ENCODE measurements at places on chromosomes 12 and 14.
A peak's percentile ranks its signal among the peaks of the same experiment; 100 is the strongest.

- peak; percentile 75 for DNase-seq
Measured at GRCh38 chr14:51554953-51555352, 96.8 kb upstream of the FRMD6 start.

- no peak for DNase-seq
Measured at GRCh38 chr14:76446921-76447320, 71.0 kb downstream of the ESRRB start.

GRCh38 chr12:57815177-57816000 is 3.1 kb downstream of the AVIL start:
- DNase-seq, result no peak

- peak; percentile 78 for DNase-seq
Measured at GRCh38 chr14:24365600-24366412, 2.2 kb upstream of the NFATC4 start.

DNA sequence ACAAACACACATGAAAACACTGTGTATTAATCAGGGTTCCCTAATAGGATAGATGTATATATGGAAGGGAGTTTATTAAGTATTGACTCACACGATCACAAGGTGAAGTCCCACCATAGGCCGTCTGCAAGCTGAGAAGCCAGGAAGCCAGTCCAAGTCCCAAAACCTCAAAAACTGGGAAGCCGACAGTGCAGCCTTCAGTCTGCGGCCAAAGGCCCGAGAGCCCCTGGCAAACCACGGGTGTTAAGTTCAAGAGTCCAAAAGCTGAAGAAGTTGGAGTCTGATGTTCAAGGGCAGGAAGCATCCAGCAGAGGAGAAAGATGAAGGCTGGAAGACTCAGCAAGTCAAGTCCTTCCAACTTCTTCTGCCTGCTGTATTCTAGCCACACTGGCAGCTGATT is 1085.0 kb upstream of the TMEM132C start:
- no peak for DNase-seq

DNA sequence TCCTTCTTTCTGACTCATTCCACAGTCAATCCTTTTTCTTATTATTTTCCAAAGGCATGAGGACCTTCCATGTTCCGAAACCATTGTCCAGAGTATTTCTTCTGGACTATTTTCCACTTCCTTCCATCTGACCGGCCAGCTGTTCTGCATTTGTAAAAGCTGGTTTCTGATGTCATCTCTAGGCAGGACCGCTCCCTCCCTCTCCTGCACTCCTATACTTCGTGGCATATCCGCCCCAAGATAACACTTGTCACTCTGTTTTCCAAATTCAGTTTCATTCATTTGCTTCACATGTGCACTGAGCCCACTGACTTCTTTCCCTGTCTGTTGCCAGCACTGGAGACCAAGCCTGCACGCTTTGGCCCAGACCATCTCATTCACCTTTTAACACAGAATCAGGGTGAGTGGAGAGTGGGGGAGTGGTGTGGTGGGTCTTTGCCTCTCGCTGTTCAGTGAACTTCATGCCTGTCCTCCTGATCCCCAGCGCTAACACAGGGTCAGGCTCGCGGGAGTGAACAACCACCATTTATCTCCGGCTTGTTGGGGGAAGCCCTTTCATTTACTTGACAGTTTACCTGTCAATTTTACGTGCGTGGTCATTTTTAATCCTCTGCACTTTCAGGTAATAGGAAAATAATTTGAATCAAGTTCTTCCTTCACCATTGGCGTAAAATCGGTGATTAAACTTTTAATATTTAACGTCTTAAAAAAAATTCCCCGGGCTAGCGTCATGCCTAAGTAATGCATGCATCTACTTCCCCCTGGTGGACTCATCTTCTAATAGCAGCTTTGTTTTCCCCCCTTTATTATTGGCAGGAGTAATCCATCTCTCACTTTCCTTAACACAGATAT is 52.5 kb downstream of the C12orf75 start:
- DNase-seq, result peak; percentile 59

DNA sequence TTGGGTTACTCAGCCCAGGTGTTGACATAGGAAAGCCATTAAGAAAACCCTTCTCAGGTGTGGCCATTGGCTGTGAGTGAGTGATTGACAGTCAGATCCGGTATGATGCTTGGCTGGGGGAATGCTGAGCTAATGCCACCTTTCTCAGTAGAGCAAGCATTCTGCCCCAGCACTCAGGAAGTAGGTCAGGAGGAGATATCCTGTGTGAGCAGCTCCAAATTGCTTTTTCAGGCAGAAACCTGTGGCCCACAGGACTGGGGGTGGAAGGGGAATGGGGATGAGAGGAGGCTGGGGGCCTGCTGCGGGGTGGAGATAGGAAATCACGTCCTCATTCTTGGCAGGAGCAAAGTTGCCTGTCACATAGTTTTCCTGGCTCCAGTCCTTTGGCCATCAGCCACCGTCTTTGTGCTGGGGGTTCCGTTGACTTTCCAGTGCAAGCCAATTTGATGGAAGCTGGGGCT is 55.7 kb downstream of the NINJ2 start:
- peak; percentile 9 for DNase-seq

DNA sequence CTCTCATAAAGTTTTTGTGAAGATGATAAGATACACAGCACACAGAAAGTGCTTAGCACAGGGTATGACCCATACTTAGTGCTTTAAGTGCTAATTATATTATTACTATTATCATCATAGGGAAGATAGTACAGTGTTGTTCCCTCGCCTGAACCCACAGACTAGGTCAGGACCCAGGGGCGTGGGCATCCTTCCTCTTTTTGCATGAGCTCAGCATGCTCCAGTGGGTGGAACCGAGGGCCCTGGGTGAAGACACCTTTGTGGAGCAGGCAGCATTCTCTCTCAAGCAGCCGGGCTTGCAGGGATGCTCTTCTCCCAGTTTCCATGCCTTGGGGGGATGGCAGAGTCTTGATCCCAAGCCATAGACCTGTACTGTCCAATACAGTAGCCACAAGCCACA is 34.8 kb downstream of the CRACR2A start:
- DNase-seq, result no peak

DNA sequence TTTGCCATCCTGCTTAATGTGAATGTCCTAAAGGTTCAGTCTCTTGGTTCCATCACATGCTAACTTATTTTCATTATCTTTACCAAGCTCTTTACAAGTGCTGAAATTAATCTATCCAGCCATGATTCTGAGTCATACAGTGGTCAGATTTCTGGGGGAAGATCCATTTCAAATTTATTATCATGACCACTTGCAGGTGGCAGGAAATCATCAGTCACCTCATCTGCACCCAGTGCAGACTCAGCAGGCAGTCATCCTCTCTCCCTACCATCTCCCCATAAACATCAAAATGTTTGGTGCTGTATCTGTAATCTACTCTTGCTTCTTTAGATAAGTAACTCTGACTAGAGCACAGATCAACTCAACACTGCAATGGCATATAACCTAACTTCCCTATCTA is 23.5 kb downstream of the ATG14 start:
- DNase-seq, result peak; percentile 89

GRCh38 chr14:93943052-93943451 is 15.9 kb downstream of the FAM181A start:
- DNase-seq, result peak; percentile 78

DNA sequence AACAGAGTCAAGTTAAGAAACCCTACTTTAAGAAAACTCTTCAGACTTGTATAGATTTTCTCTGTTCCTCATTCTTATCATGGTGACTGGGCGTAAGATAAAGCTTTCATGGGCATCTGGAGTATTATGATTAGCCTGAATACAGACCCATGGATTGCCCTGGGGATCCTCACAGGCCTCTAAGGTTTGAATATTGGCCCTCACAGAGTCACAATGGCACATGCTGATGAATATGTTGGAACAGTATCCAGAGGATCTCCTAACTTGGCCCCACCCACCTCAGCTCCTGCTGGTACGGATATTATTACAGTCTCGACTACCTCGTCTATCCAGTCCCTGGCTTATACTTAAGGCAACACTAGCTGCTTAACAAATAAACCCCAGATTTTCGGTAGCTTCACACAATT is 8.1 kb downstream of the OSBPL8 start:
- no peak for DNase-seq

- no peak for DNase-seq
Measured at GRCh38 chr12:121288986-121289385, 7.5 kb downstream of the CAMKK2 start.

DNA sequence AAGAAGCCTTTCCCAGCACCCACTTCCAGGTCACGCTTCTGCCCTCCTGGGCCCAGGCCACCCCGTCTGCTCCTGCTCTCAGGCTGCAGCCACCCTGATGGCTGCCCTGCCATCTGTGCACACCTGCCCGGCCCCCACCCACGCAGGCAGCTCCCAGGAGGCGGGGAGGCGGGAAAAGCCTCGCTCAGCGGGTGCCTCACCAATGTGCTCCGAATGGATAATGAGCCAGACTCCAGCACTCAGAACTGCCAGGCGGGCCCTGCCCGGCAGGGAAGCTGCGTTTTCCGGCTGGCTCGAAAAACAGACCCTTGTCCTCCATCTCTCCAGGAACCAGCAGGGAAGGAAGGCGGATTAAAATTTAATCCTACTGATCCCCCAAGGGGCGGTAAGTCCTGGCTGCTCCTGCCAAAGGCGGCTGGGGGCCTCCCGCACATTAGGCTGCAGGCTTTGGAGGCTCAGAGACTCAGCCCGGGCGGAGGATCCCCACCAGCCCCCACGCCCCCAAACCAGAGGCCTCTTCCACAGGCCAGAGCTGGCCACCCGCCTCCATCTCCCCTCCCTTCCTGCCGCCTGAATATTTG is 104.0 kb downstream of the NCOR2 start:
- no peak for DNase-seq

GRCh38 chr12:43550831-43551271 is 1.2 kb downstream of the ADAMTS20 start:
- DNase-seq, result no peak

DNA sequence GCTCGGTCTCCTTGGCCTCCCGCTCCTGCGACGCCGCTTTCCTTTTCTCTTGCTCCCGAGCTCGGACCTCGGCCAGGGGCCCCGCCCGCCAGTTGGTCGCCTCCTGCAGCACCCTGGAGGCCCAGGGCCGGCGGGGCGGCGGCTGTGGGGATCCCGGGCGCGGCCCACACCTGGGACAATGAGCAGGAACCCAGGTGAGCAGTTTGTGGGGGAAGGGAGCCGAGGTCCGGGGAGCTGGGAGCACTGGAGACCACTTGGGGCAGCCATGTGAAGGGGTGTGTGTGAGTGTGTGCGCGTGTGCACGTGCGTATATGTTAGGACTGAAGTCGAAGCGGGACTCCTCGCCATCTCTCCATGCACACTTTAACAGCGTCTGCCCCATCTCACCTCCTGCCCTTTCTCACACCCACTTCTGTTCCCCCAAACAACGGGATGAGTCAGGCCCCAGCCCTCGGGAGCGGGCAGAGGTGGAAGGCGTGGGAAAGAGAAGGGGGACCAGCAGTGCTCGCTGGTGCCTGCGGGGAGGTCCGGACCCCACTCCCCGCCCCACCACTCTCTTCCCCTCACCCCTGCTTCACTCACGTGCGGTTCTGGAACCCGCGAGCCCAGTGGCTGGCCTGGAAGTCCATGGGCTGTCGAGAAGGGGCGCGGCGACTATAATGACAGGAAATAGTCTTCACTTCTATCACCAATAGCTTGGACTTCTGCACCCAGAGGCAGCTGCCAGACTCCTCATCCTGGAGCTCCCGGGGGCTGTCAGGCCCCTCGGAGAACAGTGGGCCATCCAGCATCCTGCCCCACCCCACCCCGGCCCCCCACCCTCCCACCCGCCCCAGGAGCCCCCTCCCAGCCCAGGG is 450 bp downstream of the DDN start:
- DNase-seq, result peak; percentile 40

- peak; percentile 85 for DNase-seq
Measured at GRCh38 chr12:95601091-95601961, 50.0 kb upstream of the USP44 start.

- DNase-seq, result no peak
Measured at GRCh38 chr12:53058674-53059433, 9.0 kb downstream of the TNS2 start.

GRCh38 chr14:54010981-54011380 is 54.4 kb upstream of the BMP4 start:
- DNase-seq, result peak; percentile 51

DNA sequence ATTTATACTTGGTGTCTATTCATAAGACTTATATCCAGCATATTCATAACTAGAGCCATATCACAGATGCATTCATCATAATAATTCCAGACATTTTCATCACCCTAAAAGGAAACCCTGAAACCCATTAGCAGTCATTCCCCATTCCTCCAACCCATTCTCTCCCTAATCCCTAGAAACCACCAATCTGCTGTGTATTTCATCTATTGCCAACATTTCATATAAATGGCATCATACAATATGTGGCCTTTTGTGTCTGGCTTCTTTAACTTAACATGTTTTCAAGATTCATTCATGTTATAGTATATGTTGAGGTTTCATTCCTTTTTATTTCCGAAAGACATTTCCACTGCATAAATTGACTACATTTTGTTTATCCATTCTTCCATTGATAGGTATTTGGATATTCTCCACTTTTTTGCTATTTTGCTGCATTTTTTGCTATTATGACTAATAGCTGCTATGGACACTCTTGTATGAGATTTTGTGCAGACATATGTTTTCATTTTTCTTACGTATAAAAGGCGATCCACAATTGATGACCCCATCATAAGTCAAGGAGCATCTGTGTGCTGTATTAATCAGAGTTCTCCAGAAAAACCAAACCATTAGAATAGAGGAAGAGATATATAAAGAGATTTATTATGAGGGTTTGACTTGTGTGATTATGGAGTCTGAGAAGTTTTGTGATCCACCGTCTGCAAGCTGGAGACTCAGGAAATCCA is 5.1 kb upstream of the OAS2 start:
- DNase-seq, result no peak

DNA sequence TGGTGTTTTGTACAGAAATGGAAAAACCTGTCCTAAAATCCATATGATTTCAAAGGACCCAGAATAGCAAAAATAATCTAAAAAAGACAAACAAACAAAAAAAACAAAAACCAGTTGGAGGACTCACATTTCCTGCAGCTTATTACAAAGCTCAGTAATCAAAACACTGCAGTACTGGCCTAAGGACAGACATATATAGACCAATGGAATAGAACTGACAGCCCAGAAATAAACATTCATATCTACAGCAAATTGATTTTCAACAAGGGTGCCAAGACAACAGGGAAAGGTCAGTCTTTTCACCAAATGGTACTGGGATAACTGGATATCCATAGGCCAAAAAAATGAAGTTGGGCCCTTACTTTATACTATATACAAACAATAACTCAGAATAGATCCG is 55.0 kb downstream of the TAOK3 start:
- DNase-seq, result no peak

DNA sequence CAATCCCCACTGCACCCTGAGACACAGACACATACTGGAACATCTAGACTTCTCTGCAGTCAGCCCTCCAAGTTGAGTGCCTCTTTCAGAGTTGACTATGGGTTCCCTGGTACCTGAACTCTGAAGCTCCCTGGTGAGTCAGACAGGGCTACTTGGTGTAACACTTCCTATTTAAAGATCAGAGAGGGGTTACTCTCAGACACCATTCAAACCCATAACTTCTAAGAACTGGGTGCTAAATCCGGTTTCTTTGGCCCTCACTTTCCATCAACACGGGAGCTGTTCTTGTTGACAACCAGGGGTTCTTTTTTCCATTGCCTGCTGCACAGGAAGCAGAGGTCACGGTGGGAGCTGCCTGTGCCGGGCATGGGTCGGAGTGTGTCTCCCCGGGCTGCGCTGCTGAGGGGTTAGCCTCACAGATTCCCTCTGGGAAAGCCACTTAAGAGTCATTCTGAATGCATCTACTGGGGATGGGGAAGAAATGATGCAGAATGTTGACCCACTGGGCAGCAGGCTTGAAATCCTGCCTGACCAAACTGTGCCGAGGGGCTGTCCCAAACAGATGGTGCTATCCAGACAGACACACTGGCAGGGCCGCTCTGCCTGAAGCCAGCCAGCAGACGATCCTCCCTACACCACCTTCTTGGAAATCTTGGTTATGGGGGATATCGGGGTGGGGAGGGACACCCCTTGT is 74.1 kb downstream of the PITPNM2 start:
- peak; percentile 43 for DNase-seq

Measured in M059J (cell line).